ENCODE measurements at places on chromosomes 1 and 21.

- no peak for DNase-seq
Observed at GRCh38 chr1:11059155-11059967, 457 bp downstream of the SRM start.

GRCh38 chr1:243503155-243503554 lies 247.3 kb downstream of the SDCCAG8 start:
- DNase-seq: no peak

GRCh38 chr1:235329139-235329902 lies 951 bp downstream of the GGPS1 start:
- peak; percentile 21 for DNase-seq

DNA sequence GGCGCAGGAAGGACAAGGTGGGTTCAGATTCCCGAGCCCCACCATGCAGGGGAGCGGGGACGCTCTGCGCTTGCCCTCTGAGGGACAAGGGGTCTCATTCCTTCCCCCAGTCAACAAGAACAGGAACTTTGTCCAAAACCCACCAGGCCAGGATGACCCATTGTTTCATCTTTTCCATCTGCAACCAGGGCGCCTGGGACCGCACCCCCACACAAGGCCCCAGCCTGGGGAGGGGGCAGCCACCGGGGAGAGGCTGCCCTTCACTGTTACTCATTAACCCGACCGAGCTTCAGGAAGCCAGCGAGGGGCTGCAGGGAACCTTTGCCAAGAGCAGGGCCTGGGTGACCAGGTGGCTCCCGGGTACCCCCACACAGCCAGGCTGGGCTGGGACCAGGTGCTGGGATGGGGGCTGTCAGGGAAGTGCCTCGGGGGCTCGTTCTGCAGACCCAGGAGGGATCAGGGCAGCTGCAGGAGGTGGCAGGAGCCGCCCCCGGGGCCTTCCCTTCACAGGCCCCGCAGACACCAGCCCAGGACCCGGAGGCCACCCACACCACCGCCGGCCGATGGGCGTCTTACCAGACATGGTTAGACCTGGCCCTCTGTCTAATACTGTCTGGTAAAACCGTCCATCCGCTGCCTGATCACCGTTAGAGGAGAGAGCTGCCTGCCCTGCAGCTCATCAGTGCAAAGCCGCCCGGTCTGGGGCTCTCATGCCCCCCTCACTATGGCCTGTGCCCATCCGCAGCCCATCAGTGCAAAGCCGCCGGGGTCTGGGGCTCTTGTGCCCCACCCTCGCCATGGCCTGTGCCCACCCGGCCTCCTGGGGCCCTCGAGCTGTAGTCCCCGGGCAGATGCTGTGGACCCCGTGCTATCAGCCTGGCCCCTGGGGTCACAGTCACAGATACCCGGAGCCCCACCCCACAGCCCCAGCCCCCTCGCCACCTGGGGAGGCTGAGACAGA lies 4.9 kb upstream of the TTLL10 start:
- DNase-seq: peak; percentile 11

- DNase-seq: no peak
Observed at GRCh38 chr1:72394457-72394856, 112.1 kb upstream of the NEGR1 start.
